ENCODE measurements at places on chromosomes 3 and 15.

GRCh38 chr15:70096215-70097062 lies 1.3 kb downstream of the TLE3 start:
- peak; percentile 33 for DNase-seq

GRCh38 chr3:81198756-81199155 lies 562.7 kb downstream of the GBE1 start:
- no peak for DNase-seq

GRCh38 chr15:73994912-73995622 lies 551 bp downstream of the PML start:
- peak; percentile 25 for DNase-seq

DNA sequence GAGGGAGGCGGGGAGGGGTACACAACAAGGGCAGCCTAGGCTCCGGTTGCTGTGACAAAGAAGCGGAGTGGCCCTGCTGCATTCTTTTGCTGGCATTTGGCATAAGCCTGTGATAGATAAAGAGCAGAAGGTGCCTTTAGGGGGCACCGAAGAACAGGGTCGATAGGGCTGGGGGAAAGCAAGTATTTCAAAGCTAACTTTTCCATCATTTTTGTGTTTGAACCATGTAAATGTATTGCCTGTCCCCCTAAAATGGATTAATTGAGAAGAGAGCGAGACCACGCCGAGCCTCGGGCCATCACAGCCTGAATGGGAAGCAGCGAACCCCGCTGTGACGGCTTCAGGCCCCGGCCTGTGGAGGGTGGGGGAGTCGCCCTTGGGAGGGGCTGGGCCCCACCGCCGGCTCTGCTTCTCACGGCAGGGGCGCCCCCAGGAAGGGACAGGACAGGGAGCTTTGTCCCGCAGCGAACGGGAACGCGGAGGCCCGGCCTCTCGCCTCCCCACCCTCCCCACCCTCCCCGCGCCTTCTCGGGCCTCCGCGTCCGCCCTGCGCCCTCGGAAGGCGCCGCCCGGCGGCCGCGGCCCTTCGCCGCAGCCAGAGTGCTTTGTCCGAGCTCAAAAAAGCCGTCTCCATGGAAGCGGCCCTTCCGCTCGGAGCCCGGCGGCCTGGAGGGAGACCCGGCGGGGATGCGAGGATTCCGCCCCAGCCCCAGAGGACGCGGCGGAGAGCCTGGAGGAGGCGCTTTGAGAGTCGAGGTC lies 32.4 kb upstream of the ALDH1L1 start:
- no peak for DNase-seq

GRCh38 chr3:126124896-126125295 lies 41.0 kb upstream of the SLC41A3 start:
- DNase-seq, result peak; percentile 25

- DNase-seq, result no peak
These were observed 150.4 kb upstream of the SATB1 start for GRCh38 chr3:18575573-18575972.

- no peak for DNase-seq
These were observed 49.7 kb upstream of the ATOSA start for GRCh38 chr15:52728899-52729298.

- no peak for DNase-seq
These were observed 130.3 kb downstream of the THSD4 start for GRCh38 chr15:71245588-71245987.

DNA sequence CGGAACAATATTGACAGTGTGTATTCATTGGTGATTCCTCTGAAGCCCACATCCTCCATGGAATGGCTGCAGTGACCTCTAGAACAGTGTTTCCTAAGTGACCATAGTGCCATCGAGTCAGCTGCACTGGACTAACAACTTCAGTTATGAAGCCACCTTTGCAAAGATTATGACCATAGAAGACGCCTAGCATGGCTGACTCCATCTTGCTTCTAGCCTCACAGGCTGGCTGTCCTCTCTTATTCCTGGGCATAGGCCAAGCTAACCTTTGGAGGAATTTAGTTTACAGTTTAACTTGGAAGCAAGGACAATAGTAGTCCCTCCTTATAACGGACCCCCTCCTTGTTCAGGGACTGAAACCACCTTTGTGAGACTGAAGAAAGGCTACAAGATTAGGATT lies 37.3 kb upstream of the OSBPL11 start:
- no peak for DNase-seq

GRCh38 chr3:47017504-47018268 lies 38.2 kb downstream of the NBEAL2 start:
- DNase-seq, result no peak

- DNase-seq, result no peak
These were observed 52.6 kb downstream of the IQCH start for GRCh38 chr15:67307156-67307555.

GRCh38 chr15:98433346-98433745 lies 215.0 kb upstream of the IGF1R start:
- no peak for DNase-seq

DNA sequence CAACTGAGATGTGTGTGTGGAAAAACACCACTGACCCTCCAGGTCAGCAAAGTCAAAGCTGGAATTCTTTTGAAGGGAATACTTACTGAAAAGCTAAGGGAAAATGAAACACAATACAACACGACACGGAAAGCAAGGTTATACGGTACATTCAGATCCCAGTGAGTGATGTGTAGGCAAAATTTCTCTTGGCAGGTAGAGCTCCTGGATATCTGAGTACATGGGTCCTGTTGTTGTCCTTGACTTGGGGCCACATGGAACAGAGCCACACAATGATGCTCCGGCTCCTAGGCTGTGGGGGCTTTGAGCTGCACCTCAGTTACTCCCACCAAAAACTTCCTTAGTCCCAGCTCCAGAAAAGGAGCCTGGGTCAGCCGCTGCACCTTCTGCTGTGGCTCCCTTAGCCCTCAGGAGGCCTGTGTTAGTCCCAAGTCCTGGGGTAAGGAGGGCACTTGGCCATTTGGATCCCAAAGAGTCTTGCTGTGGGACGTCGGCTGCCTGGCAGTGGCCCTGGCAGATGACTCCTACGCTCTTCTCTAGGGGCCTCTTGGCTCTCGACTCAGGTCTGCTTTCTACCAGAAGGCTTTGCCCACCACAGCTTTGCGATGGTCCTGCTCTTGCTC lies 95.6 kb downstream of the ADCY5 start:
- no peak for DNase-seq

GRCh38 chr3:8678751-8679150 lies 34.2 kb upstream of the SSUH2 start:
- no peak for DNase-seq

DNA sequence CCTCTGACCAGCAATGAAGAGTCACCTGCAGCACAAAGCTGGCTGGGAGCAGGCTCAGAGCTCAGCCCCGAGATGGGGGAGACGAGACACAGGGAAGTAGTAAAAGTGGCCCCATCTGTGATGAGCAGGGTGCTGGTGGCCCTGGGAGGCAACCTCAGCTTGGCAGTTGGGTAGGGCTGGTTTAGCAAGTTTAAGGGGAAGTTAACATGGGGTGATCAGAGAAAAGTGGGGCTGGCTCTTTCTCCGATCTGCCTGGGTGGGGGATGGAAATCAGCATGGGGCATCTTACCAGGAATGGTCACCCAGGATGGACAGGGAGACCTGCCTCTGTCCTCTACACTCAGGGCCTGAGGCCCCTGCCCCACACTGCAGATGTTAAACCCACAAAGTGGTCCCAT lies 29.9 kb upstream of the SFMBT1 start:
- no peak for DNase-seq

- DNase-seq, result no peak
These were observed 37.5 kb downstream of the SLC6A20 start for GRCh38 chr3:45758871-45759270.

- no peak for DNase-seq
These were observed 26.8 kb upstream of the ZBTB38 start for GRCh38 chr3:141341536-141341935.

- DNase-seq, result no peak
These were observed 12.4 kb upstream of the IREB2 start for GRCh38 chr15:78425643-78426042.

- DNase-seq, result no peak
These were observed 1353.5 kb downstream of the ROBO1 start for GRCh38 chr3:78414261-78414660.

GRCh38 chr15:33934396-33934795 lies 33.9 kb upstream of the CHRM5 start:
- DNase-seq, result no peak

DNA sequence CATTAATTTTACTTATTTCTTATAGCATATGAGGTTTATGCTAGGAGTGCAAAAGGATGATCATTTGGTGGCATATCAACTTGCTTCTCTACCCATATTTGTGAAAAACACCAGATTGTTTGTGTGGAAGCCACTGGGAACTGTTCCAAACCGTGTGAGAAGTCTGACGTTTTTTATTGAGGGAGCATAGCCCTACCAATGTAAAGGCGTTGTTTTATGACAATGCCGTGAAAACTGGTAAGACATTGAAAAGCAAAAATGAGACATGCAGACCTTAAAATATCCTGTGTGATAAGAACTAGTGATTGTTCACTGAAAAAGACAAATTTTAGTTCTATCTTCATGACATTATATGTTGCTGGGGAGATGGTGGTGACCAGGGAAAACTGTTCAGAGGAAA lies 87.8 kb downstream of the CHL1 start:
- no peak for DNase-seq

- DNase-seq, result no peak
These were observed 419.5 kb downstream of the NAALADL2 start for GRCh38 chr3:175278680-175279079.

GRCh38 chr3:38640661-38641452 lies 8.6 kb downstream of the SCN5A start:
- DNase-seq, result no peak

DNA sequence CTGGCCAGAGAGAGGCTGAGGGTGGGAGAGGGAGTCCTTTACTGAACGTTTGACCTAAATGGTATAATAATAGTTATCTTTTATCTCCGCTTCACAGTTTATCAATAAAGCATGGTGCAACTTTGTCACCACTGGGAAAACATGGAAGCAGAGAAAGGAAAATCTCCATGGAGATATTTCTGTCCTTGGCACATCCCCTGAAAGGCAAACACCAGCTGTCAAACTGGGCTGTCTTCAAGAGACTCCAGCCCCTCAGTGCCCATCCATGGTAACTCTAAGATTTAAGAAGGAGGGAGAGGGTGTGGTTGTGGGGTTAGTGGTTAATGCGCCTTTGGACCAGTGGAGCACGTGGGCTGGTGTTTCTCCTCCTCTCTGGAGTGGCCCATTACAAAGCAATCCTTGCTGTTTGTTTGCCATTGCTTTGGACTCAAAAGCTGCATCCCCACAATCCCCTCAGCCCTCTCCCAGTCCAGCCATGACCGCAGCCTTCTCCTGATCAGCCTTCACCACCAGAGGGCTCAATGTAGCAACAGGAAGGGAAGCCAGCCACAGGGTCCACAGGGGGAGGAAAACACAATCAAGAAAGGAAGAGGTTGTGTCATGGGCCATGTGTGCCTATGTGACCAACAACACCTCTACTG lies 38.2 kb upstream of the FAM174B start:
- DNase-seq, result no peak

DNA sequence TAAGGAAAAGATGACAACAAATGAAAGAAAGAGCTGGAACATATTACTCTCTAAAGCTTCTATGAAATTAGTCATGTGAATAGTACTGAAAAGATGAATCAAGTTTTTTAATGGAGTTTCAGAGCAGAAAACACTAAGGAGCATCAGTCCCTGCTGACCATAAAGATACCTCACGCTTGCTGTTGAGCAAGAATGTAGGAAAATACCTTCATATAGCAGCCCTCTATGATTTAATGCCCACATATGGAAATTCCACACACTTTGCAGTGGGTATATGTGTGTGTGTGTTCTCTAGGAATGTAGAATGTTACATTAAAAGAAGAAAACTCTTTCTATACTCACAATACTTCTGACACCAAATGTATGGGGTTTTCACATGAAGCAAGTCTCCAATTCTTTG lies 355.0 kb downstream of the ERC2 start:
- no peak for DNase-seq

DNA sequence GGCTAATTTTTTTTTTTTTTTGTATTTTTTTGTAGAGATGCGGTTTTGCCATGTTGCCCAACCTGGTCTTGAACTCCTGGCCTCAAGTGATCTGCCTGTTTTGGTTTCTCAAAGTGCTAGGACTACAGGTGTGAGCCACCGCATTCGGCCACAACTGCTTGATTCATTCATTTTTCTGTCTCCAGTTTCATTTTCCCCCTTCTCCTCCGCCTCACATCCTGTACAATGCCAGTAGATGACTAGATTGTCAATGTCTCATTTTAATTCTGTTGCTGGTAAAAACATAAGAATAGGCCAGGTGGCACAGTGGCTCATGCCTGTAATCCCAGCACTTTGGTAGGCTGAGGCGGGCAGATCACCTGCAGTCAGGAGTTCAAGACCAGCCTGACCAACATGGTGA lies 12.0 kb upstream of the ZNF592 start:
- peak; percentile 57 for DNase-seq

DNA sequence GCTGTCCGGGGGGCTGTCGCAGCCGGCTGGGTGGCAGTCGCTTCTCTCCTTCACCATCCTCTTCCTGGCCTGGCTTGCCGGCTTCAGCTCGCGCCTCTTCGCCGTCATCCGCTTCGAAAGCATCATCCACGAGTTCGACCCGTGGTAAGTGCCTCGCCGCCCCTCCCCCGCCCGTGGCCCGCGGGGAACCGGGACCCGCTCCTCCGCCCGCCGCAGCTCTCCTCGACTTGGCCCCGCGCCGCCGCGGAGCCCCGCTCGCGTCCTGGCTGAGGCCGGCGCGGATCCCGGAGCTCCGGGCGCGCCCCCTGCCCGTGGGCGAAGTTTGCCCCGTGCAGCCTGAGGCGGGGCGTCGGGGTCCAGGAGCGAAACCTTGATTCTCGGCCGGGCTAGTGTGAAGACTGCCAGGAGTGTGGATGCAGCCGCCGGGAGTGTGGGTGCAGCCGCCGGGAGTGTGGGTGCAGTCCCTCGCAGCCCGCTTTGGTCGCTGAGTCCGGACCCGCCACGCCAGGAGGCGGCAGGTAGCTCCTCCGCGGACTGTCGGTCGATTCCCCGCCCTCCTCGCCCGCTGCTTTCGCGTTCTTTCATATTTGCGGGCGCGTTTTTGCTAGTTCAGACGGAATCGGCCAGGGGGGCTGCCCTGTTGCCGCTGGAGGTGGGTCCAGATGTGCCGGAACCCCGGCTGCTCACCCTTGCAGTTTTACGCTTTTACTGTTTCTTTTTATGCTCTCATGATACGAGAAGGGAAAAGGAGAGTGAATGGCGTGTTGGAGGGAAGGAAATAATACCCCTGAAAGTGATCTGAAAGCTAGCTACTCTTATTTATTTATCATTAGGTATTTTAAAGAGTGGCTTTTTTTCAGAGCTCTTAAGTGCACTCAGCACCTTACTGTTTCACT lies 692 bp downstream of the STT3B start:
- DNase-seq, result peak; percentile 61

DNA sequence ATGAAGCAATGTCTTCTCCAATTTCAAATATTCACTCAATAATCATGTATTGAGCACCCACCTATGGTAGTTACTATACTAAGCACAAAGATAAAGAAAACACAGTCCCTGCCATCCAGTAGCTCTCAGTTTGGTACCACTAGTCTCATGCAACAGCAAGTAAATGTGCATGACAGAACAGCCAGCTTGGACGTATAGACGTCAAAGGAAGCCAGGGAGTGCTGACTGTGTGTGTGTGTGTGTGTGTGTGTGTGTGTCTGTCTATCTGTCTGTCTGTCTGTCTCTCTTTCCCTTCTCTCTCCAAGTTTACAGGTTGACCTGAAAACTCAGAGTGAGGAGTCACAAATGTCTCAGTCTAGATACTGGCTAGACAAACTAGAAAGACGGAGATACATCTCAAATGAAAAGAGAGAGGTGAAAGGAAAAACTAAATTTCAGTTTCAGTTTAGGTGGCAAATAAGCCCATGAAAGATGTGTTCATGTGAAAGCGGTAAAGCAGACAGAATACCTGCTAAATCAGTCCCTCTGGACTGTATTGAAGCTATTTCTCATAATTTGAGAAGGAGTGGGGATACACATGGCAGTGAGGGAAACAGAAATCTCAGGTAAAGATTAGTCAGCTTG lies 141.1 kb upstream of the PTPRG start:
- DNase-seq, result no peak
